Right ventricle myocardium inferior (tissue), 1 donor: ENCODE measurements at places on chromosomes 1 and 21. TPM values are rescaled to one million over a fixed set of nuclear protein-coding genes. Genes with fewer than 3 reads are reported as not detected.

DNA sequence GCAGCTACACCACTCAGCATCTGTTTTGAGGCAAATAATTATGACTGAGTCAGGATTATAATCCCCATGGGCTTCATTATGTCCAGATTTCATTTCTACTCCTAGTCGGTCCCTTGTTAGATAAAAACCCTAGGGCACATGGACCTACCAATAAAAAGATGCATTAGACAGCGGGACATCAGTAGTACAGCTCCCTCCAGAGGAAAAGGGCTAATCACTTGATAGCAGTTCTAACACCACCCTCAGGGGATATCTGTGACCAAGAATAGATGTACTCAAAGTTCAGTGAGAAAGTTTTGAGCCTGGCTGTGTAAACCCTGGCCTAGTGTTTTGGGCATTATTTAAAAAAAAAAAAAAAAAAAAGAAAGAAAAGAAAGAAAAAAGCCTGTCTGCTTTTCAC, 10.0 kb downstream of the GJA8 start:
- DNase-seq, result no peak

PCP4 gene
- total RNA-seq, result 5.4 TPM

GRCh38 chr21:25385911-25386474, 221.3 kb downstream of the MRPL39 start:
- peak; percentile 30 for DNase-seq

DNA sequence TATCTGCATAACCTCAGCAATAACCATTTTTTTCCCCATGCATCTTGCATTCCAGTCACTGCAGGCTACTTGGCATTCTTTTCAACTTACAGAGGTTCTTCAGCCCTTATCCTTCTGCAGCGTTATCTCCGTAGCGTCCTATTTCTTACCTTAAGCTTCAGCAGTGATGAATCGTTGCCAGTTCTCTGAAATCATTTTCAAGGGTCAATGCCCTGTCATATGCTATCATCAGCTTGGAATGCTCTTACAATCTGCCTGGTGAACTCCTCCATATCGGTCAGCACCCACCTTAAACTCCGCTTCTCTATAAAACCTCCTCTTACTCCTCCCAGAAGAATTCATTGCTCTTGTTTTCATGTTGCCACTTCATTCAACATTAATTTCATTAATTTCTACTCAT, 105.1 kb upstream of the DPH5 start:
- DNase-seq, result no peak

- DNase-seq, result no peak
Measured at GRCh38 chr1:110292031-110292741, 47.0 kb upstream of the RBM15 start.

- no peak for DNase-seq
Measured at GRCh38 chr1:245433561-245433960, 278.8 kb downstream of the KIF26B start.

DNA sequence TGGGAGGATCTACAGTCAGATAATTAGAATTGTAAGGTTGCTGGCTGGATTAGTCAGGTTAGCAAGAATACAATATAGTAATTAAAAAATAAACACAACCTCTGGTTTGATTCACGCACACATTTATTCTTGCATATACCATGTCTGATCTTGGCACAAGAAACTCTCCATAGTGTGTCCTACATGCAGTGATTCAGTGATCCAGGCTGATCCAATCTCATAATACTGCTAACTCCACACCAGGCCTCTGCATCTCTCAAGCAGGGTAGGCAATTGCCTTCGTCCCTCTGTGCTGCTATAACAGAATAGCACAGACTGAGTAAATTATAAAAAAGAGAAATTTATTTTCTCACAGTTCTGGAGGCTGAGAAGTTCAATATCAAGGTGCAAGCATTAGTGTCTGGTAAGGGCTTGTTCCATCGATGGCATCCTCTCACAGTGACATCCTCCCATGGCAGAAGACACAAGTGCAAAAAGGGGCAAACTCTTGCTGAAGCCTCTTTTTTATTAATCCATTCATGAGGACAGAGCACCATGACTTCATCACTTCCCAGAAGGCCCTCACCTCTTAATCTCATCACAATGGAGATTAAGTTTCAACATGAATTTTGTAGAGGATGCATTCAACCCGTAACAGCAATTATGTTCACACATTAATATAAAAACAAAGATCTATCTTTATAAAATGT, 741.0 kb upstream of the NCAM2 start:
- no peak for DNase-seq

TCHHL1 gene
- not detected for total RNA-seq

DNA sequence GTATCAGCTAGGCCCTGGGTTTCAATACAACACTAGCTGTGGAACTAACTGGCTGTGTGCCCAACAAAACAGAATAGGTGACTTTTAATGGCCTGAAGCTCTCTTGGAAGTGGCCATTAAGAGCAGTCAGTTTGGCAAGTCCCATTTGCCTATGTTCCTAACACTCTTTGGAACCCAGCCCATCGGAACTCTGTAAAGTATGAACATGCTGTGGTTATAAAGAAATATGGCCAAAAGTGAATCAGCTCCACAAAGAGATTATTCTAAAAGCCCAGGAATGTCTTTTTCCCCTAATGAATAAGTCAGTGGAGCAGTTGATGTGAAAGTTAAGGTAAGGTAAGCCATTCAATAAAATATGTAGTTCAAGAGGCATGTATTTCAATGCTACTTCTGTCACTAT, 223.7 kb upstream of the ADAMTS5 start:
- no peak for DNase-seq

DNA sequence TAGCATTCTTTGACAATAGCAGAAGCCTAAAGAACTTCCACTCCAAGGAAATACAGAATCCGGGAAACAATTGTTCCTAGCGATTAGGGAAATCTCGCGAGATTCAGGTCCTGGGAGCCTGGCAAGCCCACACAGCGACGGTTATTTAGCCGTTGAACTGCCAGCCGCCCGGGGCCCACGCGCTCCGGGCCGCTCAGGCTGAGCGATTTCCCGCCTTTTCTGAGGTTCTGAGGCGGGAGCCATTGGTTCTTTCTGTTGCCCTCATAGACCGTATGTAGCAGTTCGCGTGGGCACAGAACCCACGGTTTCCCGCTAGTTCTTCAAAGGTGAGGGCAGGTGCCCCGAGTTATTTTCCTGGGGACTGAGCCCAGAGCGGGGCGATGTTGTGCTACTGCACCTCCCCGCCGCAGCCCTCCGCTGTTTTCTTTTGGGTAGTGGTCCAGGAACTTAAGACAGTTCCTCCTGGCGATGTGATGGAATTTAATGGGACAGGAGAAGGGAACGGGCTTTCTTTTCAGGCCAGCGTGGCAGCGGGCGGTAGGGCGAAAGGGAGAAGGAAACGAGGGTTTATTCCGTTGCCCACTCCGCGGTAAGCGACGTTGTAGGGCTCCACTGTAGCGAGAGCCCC, at the start of gene SYCP1:
TSS of gene SYCP1 (plus strand) at position 171 of the 628 bp plus-strand sequence. CDS start 602 bp downstream, outside the sequence.
- DNase-seq, result no peak

ADGRL4 gene
- 25.3 TPM for total RNA-seq

RHD gene
- total RNA-seq, result not detected

GRCh38 chr1:25697435-25698217, 81.0 kb downstream of the MAN1C1 start:
- no peak for DNase-seq

CR1L gene
- not detected for total RNA-seq

- DNase-seq, result peak; percentile 49
Measured at GRCh38 chr21:42089665-42090310, 18.7 kb downstream of the UMODL1 start.

GRCh38 chr1:53608071-53608470, 130.9 kb downstream of the GLIS1 start:
- no peak for DNase-seq

DNA sequence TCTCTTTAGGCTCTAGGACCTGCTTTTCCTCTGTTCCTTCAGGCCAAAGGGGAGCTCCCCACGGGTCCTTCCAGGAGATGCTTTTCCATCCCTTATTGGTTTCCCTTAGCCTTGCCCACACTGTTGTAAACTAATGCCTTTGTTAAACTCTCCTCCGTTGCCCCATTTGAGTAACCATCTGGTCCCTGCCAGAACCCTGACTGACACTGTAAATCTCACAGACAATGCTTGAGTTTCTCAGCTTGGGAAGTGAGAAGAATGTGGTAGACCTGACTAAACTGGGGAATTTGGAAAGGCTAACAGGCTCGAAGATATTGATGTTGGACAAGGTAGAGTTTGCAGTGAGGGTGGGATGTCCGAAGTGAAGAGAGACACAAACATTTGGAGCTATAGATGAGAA, 11.4 kb downstream of the AKNAD1 start:
- DNase-seq, result no peak

DNA sequence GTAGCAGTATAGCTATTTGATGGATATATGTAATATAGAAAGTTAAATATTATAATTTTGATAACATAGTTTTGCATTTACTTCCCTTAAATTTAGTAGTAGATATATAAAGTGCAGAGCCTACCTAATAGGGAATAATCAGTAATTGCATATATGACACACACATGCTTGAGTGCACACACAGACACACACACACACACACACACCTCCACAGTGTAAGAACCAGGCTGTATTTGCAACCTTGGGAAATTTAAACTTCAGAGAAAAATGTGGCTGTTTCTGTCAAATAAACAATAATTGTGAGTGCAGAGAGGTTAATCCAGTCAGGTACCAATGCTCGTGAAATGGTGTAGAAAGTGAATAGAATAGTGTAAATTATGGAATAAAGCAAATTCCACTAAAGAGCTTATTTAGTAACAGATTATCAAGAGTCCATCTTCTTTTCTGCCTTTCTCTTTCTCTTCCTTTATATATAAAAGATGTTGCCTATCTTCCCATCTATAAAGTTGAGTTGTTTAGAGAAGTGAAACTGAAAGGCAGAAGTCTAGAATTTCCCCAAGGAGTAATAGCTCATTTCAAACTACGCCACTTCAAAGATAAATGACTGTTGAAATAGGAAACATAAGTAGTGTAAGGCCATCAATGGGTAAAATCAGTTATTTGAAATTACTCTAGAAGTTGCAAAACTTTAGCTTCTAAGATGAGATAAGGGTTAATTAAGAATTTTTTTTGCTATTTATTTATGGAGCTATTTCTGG, 273.7 kb downstream of the SRGAP2C start:
- no peak for DNase-seq

GRCh38 chr21:39018730-39019129, 164.5 kb downstream of the PSMG1 start:
- no peak for DNase-seq

OR2M2 gene
- not detected for total RNA-seq

DNA sequence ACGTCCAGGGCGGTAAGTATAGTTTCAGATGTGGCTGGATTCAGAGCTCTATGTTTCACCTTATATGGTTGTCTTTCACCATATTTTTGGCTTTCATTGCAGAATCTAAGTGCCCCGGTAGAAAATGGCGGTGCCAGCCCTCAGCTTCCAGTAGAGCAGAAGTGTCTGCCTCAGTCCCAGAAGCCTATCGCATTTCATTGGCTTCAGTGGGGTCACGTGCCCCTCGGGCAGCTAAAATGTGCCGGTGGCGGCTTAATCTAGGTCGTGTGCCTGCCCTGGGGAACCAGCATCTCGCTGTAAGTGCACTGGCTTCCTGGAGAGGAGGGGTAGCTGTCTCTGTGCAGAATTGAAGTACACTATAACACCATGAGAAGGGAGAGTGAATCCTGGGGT, 107.4 kb upstream of the MAGI3 start:
- DNase-seq, result no peak

GRCh38 chr1:50976111-50976889, 6.3 kb downstream of the CDKN2C start:
- no peak for DNase-seq

- no peak for DNase-seq
Measured at GRCh38 chr1:247112479-247112781, 8.3 kb upstream of the ZNF669 start.

VTCN1 gene
- not detected for total RNA-seq

DNA sequence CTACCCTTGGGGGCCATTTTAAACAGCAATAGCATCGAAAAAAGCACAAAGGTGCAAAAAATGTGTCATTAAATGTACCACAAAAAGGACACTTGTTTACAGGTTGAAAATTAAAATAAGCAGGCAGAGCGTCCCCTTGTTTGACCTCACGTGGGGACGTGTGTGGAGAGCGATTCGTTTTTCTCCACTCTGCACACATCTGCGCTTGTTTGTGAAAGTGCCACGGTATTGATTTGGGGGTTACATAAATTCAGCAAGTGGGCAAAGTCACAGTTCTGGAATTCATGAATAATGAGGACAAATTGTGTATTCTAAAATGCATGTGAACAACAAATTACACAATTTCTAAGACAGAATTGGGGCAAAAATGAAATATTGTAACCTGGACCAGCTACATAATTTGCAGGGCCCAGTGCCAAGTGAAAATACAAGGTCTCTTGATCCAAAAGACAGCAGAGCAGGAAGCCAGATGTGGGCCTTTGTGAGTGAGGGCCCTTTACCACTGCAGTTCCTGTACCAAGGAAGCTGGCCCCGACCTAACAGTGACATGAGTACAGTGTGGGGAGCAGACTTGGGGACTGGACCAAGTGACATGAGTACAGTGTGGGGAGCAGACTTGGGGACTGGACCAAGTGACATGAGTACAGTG, 43.9 kb downstream of the ZBTB18 start:
- DNase-seq, result no peak

CLCA1 gene
- total RNA-seq, result not detected

- no peak for DNase-seq
Measured at GRCh38 chr1:44048532-44049215, 17.4 kb upstream of the SLC6A9 start.
